HCT116 (cell line): ENCODE measurements at places on chromosomes 13 and 19. TPM values are rescaled to one million over a fixed set of nuclear protein-coding genes. Genes with fewer than 3 reads are reported as not detected.

ANKRD24 gene
- total RNA-seq = 1.7 TPM

JAK3 gene
- 5.7 TPM for total RNA-seq

TMEM150B gene
- total RNA-seq = not detected

C1QTNF9B gene
- not detected for total RNA-seq

CRLF1 gene
- total RNA-seq = 43.0 TPM

ZNF85 gene
- 2.5 TPM for total RNA-seq

FAM216B gene
- total RNA-seq = not detected

ZIC2 gene
- 44.4 TPM for total RNA-seq

GRCh38 chr19:37370880-37371661, at the start of gene ZNF527:
ZNF527 (plus strand) TSS chr19:37371099; CDS start chr19:37374199, 3,100 bp downstream.
- DNase-seq = peak; percentile 84

- DNase-seq = no peak
These were observed 5.2 kb downstream of the MIER2 start for GRCh38 chr19:339262-339887.

GRCh38 chr19:42466521-42467182, 23.9 kb upstream of the CXCL17 start:
- DNase-seq = no peak

DNA sequence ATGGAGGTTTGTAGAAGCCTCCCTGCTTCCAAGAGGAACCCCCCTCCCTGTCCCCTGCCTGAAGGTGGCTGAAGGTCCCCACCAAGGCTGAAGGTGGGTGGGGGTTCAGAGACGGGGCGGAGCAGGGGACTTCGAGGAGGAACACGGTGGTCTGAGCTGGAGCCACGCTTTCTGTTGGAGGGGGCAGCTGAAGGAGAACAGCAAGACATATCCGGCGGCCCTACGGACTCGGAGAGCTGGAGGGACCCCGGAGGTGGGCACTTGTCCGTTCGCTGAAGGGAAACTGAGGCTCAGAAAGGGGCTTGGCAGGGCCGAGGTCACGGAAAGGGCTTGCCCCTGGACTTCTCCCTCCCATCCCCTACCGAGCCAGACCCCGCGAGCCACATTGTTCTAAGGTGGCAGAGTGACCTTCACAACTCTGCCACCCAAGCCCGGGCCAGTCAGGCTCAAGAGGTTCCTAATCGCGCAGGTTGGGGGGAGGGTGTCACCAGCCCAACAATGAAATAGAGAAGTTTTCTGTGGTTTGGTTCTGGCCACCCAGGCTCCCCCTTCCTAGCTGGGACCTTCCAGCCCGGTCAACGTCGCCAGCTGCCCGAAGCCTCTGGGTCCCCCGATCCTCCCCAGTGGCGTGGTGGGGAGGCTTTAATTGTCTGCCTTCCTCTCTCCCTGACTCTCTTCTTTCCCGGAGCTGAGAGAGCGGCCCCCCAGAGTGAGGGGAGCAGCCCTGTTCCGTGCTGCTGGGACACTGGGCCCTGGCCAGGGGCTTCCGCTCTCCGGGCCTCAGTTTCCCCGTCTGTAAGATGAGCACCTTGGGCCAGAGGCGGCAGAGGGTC, 15.5 kb upstream of the KCNN1 start:
- no peak for DNase-seq

GRCh38 chr13:79511611-79512010, 30.7 kb downstream of the NDFIP2 start:
- DNase-seq = no peak

DNA sequence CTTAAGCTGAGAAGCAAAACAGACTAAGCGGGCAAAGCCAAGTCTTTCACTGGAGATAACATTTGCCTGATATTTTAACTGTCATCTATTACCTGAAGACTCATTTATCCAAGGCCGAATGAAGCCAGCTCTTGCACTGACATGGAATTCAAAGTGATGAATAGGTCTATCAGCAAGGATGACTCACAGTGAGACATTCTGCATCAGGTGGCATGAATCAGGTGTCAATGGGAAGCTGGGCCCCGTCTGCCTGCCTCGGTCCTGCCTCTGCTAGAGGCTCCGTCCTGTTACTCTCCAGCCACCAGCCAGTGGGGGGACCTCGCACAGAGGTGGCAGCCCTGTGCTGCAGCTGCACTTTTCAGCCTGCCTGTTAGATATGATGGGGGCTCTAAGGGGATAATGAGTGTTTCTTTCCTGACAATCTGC, 23.5 kb downstream of the STARD13 start:
- DNase-seq = peak; percentile 66

GRCh38 chr13:79285159-79285558, 120.9 kb downstream of the RBM26 start:
- no peak for DNase-seq

DNA sequence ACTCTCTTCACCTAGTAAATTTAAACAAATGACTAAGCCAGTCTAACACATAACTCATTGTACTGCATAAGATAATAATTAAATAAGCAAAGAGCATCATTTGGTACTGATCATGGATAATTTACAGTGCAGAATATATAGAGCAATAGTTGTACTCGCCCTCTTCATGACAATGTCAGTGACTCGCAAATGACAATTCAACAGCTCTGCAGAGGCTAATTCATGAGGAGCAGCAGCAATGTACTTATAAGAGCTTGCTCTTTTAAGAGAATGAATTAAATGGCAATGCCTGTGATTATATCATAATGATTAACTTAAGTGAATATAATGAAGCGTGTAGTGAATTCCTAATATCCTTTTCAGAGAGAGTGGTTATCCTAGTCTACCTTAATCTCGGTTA, 284.5 kb upstream of the PCDH20 start:
- no peak for DNase-seq

DNA sequence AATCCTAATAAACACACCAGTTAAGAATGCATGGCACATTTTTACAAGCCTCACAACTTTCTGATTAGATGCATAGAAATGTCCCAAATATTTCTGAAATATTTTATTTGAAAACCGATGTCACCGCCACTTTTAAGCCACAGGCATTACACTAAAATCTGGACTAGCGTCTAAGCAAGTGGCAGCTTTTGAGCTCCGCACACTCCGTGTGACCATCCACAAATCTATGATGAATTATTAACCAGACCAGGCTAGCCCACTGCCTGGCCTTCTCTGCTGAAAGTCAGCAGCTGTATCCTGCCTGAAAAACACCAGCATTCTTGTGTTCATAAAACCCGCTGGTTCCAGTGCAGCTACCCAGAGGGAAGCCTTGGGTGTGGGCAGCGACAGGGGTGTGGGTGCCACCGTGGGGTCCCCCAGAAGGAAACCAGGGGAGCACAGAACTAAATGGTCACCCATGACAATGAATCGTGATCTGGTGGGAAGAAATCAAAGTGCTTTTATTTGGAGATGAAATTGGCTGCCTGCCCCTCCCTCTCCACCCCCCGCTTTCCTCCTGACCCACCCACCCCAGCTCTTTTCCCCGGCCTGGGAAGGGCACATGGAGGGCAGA, 13.8 kb downstream of the RASA3 start:
- no peak for DNase-seq

- no peak for DNase-seq
These were observed 18.1 kb upstream of the GTF3A start for GRCh38 chr13:27406178-27406939.

DNA sequence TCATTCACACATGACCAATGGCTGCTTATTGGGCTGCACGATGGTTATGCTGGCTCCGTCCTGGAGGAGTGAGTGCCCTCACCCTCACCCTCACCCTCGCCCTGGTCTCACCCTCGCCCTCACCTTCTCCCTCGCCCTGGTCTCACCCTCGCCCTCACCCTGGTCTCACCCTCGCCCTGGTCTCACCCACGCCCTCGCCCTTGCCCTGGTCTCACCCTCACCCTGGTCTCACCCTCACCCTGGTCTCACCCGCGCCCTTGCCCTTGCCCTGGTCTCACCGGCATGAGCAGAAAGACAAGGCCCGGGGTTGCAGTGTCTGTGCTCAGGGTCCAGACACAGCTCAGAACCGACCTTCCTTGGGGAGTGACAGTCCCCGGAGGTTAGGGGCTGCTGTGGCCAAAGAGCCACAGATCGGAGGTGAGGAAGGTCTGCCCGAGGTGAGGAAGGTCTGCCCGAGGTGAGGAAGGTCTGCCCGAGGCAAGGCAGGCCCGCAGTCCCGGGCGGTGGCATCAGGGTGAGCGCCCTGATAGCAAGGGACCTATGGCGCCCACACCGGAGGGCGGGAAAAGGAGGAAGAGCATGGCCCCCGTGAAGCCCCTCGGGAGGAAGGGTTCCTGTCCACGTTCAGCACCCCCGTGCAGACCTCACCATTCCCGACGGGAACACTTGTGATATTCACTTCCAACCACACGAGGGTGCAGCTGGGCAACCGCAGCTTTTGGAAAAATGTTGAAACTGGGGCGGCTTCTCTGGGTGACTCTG, 65.6 kb downstream of the MCF2L start:
- DNase-seq = no peak

DNA sequence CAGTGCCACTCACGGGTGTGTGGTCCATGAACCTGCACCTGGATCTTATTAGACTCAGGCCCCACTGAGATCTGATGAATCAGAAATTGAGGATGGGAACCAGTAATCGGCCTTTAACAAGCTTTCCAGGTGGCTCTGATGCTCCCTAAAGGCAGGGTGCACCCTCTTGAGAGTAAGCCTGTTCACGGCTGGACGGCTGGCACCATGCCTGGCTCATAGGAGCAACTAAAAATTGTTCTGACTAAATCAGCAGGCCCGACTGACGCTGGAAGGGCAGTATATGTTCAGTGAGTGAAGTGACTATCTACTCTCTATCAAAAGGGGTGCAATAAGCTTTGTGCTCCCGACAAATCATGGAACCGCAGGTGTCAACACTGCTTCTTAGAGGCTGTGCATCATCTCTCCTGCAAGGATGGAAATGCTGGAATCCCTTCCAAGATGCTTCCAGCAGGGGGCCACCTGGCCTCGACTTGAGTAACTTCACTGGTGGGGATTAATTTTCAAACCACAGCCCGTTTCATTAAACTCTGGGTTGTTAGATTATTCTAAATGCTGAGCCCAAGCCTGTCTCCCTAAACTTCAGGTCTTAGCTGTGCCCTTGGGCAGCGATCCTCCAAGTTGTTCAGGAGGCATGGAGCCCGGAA, 28.4 kb downstream of the TMTC4 start:
- peak; percentile 15 for DNase-seq

- DNase-seq = no peak
These were observed 20.8 kb upstream of the C19orf12 start for GRCh38 chr19:29735829-29736228.

GRCh38 chr13:32581177-32581786, 5.0 kb upstream of the PDS5B start:
- DNase-seq = peak; percentile 10

DNA sequence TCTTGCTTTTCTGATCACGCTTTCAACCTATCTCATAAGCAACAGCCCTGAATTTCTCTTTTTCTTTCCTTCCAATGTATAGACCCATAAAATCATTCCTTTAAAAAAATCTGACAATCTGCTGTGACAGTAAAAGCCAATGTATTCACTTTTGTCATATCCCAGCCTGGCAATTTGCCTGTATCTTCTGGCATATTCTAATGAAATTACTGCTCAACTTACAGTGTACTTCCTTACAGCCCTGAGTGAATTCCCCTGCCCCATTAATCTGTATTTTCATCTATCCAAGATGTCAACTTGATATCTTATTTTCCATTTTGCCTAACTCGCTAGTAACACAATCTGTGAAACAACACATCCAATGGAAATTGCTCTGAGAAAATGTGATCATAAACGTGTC, 18.0 kb upstream of the SERP2 start:
- DNase-seq = no peak

GRCh38 chr19:51094696-51095279, 12.1 kb upstream of the KLK14 start:
- no peak for DNase-seq

GRCh38 chr19:50167314-50167721, 4.2 kb upstream of the IZUMO2 start:
- DNase-seq = no peak

DNA sequence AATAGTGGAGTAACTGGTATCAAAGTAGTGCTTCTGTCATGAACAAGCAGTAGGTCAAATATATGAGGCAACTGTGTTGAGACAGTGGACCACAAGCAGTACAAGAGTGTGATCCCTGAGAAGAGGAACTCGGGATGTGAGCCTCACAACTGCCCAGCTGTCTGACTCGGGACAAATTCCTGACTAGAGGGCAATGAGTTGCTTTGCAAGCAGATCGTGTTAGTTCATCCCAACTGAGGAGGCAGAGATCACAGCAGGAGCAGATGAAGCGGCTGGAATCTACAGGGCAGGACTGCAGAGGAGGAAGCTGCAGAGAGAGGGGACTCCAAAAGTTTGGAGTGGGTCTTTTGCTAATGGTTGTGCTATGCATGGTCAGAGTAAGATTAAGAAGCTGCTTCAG, 741.1 kb downstream of the DIAPH3 start:
- DNase-seq = no peak

DNA sequence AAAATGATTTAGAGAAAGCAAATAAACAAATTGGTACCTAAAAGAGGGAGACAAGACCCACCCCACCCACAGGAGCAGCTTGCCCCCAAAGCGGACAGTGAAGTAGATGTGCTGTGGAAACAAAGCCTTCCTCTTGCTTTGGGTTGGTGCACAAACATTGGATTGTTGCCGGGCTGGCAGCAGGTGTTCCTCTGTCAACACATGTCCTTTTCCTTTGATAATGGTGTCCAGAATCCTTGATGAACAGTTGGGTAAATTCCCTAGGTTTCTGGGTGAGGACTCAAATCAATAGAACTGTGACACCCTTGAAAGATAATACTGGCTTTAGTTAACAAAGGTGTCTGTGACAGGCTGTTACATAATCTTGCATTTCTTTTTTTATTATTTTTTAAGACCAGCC, 311.8 kb downstream of the SPRY2 start:
- DNase-seq = no peak

DNA sequence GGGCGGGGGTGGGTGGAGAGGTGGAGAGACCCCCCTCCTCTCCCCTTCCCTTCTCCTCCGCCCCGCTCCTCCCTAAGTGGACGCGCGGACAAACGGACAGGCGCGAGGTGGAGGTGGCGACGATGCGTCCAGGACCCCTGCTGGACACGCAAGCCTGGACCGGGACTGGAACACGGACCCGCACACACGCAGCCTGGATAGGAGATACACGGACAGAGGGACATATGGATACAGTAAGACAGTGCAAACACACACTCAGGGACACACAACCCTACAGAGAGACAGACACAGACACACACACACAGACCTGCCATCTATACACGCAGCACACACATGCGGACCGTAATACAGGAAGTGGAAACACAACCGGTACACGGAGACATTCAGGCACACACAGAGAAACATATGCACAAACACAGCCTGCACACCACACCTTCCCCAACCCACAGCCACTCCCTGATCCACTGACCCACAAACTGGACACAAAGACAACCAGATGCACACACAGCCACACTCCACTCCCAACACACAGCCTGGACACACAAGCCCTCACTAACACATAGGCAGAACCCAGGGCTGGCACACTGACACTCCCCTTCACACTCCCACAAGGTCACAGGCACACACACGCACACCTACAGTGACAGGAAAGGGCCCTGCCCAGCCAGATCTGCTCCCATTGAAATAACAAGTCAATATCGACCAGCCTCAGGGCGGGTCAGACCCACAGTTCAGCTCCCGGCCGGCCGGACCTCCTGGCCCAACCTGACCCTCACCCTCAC, 696 bp upstream of the ERFL start:
- DNase-seq = no peak

GRCh38 chr19:36030264-36031148, 2.2 kb downstream of the CLIP3 start:
- DNase-seq = no peak

- no peak for DNase-seq
These were observed 144.9 kb downstream of the KLF12 start for GRCh38 chr13:73989244-73989843.

- no peak for DNase-seq
These were observed 269.6 kb downstream of the DNAJC15 start for GRCh38 chr13:43293008-43293407.

GRCh38 chr19:2186071-2186846, 22.5 kb downstream of the DOT1L start:
- no peak for DNase-seq
